SK-N-SH (cell line): ENCODE measurements at places on chromosomes 11 and 22. TPM values are rescaled to one million over a fixed set of nuclear protein-coding genes. Genes with fewer than 3 reads are reported as not detected.

The MMP10 gene
- polyA plus RNA-seq = 1.4 and 2.2 TPM in 2 replicates

The C22orf42 gene
- polyA plus RNA-seq = not detected in 2 replicates

DNA sequence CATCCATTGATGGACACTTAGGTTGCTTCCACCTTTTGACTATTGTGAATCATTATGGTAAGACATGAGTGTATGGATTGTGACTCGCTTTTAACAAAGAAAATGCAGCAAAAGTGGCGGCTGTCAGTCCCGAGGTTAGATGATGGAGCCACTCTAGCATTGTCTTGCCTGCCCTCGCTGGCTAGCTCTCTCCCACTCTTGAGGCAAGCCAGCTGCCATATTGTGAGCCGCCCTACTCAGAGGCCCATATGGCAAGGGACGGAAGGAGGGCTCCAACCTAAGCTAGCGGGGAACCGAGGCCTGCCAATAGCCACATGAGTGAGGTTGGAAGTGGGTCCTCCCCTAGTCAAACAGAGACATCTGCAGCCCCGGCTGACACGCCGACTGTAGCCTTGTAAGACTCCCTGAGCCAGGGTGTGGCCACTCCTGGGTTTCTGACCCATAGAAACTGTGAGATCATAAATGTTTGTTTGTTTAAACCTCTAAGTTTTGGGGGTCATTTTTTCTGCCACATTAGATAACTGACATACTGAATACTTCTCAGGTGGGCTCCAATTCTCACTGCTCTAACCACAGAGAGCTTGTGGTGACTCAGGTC, 160.2 kb downstream of the LDLRAD3 start:
- DNase-seq = no peak

- no peak for DNase-seq
These were observed 7.8 kb upstream of the ADAMTS8 start for GRCh38 chr11:130436171-130436570.

GRCh38 chr11:12134236-12134585, 23.8 kb downstream of the MICAL2 start:
- DNase-seq = no peak
